Mammary epithelial cell (primary cell): ENCODE measurements at places on chromosomes 4 and X.

DNA sequence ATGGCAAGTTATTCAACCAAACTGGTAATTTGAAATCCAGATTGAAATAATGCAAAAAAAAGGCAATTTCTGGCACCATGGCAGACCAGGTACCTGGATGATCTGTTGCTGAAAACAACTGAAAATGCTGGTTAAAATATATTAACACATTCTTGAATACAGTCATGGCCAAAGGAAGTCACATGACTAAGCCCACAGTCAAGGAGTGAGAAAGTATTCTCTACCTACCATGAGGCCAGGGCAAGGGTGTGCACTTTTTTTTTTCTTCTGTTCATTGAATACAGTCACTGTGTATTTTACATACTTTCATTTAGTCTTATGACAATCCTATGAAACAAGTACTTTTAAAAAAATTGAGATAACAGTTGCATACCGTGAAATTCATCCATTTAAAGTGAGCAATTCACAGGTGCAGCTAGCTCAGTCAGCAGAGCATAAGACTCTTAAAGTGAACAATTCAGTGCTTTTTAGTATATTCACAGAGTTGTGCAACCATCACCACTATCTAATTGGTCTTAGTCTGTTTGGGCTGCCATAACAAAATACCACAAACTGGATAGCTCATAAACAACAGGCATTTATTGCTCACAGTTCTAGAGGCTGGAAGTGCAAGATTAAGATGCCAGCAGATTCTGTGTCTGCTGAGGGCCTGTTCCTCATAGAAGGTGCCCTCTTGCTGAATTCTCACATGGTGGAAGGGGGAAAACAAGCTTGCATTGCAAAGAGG lies 4.8 kb upstream of the MPP1 start:
- DNase-seq = no peak

- no peak for DNase-seq
Measured at GRCh38 chr4:109027016-109027500, 264.2 kb upstream of the ETNPPL start.

- peak; percentile 41 for DNase-seq
Measured at GRCh38 chr4:122712782-122713181, 19.7 kb upstream of the BBS12 start.

- DNase-seq = no peak
Measured at GRCh38 chr4:111652236-111652635, 493.0 kb upstream of the FAM241A start.

DNA sequence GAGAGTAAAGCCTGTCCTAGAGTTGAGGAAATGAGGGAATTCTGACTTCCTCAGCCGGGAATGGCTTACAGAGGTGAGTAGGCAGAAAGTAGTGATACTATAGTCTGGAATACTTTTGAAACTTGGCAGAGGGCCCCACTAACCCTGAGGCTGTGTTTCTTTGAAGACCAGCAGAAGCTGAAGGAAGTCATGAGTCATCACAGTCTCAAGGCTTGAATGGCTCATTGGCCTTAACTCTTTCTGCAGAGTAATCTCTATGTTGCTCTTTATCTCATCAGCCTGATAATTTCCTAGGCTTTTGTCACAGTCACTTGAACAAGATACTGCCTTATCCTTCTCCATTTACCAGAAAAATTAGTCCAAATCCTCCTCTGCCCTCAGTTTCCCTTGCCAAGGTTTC lies 80.8 kb downstream of the ANKRD50 start:
- DNase-seq = peak; percentile 95

DNA sequence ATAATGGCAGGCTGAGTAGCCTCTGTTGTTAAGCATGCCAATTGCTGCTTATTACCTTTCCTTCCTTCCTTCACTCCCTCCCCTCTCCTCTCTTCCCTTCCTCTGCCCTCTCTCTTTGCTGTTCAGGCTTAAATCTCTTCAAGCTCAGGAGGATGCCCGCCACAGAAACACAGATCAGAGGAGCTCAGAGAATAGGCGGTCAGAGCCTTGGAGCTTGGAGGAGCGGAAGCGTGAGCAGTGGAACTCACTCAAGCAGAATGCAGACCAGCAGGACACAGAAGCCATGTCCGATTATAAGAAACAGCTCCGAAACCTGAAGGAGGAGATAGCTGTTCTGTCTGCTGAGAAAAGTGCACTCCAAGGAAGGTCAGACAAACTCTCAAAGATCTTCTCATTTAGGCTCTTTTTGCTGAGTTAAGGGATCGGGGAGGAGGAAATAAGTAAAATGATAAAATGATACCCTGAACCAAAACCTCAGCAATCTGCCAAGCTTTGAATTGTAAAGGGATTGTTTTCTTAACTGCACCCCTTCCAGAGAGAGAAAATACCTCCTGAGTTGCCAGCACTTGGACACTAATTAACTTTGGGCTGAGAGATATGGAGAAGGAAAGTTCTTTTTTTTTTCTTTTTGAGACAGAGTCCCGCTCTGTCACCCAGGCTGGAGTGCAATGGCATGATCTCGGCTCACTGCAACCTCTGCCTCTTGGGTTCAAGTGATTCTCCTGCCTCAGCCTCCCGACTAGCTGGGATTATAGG lies 20.9 kb downstream of the SPATA18 start:
- no peak for DNase-seq

- no peak for DNase-seq
Measured at GRCh38 chr4:26837993-26838842, 22.4 kb upstream of the STIM2 start.

GRCh38 chr4:47876784-47877546 lies 37.4 kb downstream of the NFXL1 start:
- no peak for DNase-seq

DNA sequence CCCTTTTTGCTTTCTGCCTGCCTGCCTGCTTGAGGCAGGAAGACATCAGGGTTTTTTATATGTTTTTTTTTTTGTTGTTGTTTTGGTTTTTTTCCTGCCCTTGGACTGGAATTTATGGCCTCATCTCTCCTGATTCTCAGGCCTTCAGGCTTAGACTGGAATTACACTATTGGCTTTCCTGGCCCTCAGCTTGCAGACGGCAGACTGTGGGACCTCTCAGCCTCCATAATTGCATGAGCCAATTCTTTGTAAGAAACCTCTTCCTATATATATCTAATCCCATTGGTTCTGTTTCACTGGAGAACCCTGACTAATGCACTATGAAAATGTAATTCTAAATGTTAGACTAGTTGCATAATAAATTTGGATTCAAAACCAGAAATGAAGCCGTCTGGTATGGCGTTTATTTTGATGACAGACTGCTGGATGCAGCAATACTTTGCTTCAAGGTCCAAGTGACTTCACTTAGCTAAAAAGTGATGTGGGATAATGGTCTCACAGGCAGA lies 59.0 kb downstream of the SEL1L3 start:
- no peak for DNase-seq

DNA sequence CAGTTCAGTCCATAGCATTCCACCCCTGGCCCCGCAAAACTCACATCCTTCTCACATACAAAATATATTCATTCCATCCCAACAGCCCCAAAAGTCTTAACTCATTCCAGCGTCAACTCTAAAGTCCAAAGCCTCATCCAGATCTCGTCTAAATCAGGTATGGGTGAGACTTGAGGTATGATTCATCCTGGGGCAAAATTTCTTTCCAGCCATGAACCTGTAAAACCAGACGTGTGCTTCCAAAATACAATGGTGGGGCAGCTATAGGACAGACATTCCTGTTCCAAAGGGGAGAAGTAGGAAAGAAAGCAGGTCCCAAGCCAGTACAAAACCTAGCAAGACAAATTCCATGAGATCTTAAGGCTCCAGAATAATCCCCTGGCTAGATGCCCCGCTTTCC lies 76.9 kb downstream of the CLDN34 start:
- DNase-seq = no peak

- no peak for DNase-seq
Measured at GRCh38 chr4:120716346-120716745, 206.2 kb downstream of the PRDM5 start.

GRCh38 chr4:18111081-18111480 lies 89.5 kb upstream of the LCORL start:
- DNase-seq = no peak

- DNase-seq = peak; percentile 8
Measured at GRCh38 chrX:77597090-77597489, 149.9 kb downstream of the FGF16 start.

DNA sequence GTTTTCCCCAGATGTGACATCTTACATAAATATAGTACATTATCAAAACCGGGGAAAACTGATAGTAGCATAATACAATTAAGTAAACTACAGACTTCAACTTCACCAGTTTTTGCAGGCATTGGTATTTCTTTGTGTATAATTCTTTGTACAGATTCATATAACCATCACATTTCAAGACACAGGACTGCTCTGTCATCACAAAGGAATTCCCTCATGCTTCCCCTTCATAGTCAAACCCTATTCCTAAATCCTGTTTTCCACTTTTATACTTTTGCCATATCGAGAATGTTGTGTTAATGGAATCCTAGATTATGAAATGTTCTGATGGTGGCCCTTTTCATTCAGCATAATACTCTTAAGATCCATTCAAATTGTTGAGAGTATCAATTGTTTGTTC lies 36.0 kb downstream of the STIM2 start:
- peak; percentile 42 for DNase-seq

DNA sequence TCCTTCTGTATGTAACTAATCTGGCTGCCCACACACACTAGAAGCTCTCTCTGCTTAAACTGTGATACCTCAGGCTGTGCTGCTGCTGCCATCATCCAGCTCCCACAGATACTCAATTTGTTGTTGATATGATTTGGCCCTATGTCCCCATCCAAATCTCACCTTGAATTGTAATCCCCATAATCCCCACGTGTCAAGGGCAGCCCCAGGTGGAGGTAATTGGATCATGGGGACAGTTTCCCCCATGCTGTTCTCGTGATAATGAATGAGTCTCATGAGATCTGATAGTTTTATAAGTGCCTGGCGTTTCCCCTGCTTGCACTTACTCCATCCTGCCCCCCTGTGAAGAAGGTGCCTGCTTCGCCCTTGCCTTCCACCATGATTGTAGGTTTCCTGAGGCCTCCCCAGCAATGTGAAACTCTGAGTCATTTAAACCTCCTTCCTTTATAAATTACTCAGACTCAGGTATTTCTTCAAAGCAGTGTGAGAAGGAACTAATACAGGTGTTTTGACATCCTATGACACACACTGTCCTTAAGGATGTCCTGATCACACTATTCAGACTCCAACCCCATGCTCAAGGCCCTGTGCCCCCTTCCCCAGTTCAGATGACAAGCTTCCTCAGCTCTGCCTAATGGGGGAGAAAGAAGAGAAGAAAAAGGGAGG lies 2.9 kb upstream of the ATOH1 start:
- peak; percentile 8 for DNase-seq

GRCh38 chr4:94548571-94548970 lies 96.8 kb downstream of the PDLIM5 start:
- peak; percentile 90 for DNase-seq

DNA sequence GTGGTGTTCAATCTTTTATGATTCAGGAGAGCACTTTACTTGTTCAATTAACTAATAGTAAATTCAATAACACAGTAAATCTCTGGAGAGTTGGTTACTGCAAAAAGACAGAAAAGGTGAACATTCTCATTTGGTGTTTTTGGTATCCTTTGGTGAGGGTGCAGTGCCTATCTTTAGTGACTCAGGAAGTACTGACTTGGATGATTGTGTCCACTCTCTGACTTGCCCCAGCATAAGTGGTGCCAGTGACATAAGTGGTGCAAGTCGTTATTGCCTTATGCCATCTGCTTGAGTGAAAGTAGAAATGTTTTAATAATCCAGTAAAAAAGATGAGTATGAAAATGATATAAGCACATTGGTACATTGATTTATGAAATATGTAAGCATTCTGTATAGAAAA lies 27.0 kb downstream of the GUCY1B1 start:
- DNase-seq = no peak

GRCh38 chr4:61923179-61923578 lies 723.1 kb downstream of the ADGRL3 start:
- no peak for DNase-seq

DNA sequence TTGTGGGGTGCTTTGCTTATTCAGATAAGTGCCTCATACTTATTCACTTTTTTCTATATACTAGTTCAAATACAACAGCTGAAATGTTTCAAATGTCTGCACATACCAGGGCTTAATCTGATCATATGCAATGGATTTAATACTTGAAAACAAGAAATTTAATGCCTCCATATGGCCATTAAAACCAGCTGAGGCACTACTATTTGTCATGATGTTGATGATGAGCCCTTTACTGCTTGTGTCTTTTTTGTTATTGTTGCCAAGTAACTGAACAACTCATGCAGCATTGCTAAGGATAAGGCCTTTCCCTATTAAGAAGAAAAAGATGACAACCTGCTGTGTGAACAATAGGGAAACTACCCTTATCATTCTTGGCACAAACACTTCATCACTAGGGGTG lies 52.5 kb downstream of the MAGEB10 start:
- no peak for DNase-seq

DNA sequence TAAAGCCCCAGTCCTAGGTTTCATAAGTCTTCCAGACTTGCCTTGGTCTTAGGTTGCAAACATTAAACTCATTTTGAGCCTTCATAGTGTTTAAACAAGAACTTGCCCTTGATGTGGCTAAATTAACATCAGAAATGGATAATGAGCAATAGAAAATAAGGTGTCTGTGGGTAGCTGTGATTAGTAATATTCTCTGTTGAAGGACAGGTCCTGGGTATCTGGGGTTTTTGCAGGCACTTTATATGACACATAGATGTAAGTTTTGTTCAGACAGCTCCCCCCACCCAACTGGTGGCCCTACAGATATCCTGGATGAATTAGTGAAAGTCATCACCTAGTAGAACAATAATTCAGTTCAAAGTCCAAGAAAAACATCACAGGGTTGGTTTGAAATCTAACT lies 272.5 kb downstream of the PTTG2 start:
- no peak for DNase-seq

DNA sequence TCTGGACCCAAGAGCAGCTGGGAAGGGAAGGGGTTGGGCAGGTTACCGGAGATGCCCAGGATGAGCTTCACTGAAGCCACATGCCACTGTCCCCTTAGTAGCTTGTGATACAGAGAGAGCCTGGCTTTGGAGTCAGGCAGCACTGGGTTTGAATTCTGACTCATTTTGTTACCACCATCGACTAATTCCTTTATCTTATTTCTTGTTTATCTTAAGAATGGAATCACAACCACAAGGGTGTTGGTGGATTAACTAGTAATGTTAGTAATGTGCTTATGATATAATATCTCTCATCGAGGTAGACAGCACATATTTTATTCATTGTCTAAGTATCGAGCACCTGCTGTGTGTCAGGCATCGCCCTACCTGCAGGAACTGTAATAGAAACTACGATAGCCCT lies 17.7 kb upstream of the STX18 start:
- DNase-seq = peak; percentile 57

GRCh38 chr4:71187404-71188155 lies 151.2 kb upstream of the SLC4A4 start:
- peak; percentile 1 for DNase-seq

DNA sequence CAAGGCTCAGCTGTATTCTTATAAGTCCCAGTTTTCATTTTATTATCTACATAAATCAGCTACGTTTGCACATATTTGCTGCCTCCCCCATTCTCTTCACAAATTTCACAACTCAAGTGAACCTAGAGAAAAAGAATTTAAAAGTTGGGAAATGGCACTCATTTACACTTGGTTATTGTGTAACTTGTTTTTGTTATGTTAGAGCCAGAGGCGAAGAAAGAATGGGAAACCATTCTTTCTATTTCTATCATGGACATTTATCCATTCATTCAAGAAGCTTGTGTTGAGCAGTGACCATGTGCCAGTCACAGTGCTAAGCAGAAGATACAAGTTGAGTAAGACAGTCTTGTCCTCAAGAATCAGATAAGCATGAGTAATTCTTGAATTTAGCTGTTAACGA lies 13.5 kb downstream of the LIAS start:
- DNase-seq = no peak

GRCh38 chr4:135497563-135498152 lies 1296.1 kb upstream of the PABPC4L start:
- no peak for DNase-seq

- DNase-seq = no peak
Measured at GRCh38 chr4:143288171-143288570, 48.5 kb upstream of the GAB1 start.
